ENCODE measurements at places on chromosomes 3 and 15.
A peak's percentile ranks its signal among the peaks of the same experiment; 100 is the strongest.

GRCh38 chr3:72891053-72891855, 3.4 kb downstream of the GXYLT2 start:
- peak; percentile 95 for DNase-seq

DNA sequence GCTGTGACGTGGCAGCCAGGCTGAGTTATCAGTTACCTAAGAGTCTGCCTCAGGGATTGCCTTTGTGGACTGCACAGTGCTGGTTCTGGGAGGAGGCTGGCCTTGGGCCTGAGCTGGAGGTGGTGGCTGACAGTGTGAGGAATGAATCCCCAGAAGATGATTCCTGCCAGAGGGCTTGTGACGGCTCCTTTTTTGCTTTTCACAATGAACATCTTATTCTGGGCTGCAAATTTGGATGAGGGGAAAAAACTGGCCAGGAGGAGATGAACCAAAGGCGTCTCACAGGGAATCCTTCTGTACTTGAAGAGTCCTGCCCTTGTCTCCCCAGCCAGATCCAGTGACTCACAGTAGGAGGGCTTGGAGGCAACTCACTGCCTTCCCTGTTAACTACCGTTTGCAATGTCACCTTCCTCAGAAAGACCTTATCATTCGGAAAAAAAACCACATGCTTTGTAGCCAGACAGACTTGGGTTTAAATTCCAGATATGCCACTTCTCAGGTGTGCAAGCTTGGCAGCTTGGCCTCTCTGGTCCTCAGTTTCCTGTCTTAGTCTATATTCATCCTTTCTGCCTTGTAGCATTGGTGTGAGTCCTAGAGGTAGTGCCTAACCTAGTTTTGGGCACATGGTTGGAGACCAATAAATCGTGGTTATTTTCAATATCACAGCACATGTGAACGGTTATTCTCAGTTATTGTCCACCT, 19.1 kb downstream of the ST6GAL1 start:
- no peak for DNase-seq

DNA sequence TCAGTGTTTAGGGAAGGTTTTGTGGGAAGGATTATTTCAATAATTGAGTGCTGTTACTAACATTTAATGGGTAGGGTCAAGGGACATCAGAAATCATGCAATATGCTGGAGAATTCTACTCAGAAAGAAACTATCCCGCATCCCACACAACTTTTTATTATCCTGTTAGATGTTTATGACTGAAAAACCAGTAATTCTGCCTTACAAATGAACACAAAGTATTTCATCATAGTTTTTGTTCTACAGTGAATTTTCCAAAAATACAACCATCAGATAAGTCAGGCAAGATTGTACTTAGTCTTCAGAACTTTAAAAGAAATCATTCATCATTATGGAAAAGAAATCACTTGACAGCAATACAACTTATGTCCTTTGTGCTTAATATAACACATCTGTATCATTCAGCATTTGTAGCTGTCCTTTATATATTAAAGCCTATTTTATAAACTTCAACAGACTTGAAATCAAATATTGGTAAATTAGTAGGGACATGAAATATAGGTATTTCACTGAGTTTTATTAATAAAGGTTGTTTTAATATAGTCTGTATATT, 61.9 kb downstream of the TRPM7 start:
- DNase-seq, result no peak

DNA sequence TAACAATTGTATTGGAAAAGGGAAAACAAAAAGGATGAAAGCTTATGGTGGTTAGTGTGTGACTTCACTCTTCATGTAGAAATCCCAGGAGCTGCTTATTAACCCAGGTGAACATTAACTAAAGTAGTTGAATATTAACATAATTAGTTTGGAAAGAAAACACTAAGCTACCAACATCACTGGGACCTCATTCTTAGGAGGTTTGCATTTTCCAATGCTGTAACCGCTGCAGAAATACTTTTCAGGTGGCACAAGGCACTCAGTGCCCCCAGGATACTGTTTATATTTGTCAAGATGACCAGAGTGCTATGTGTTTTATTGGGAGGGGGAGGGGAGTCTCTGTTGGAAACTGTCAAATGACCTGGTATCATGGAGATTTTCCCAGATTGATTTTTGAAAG, 25.9 kb upstream of the VILL start:
- DNase-seq, result no peak

- DNase-seq, result no peak
These were observed 44.2 kb upstream of the STT3B start for GRCh38 chr3:31488475-31489017.

GRCh38 chr3:134613006-134613520, 37.8 kb downstream of the KY start:
- DNase-seq, result no peak

DNA sequence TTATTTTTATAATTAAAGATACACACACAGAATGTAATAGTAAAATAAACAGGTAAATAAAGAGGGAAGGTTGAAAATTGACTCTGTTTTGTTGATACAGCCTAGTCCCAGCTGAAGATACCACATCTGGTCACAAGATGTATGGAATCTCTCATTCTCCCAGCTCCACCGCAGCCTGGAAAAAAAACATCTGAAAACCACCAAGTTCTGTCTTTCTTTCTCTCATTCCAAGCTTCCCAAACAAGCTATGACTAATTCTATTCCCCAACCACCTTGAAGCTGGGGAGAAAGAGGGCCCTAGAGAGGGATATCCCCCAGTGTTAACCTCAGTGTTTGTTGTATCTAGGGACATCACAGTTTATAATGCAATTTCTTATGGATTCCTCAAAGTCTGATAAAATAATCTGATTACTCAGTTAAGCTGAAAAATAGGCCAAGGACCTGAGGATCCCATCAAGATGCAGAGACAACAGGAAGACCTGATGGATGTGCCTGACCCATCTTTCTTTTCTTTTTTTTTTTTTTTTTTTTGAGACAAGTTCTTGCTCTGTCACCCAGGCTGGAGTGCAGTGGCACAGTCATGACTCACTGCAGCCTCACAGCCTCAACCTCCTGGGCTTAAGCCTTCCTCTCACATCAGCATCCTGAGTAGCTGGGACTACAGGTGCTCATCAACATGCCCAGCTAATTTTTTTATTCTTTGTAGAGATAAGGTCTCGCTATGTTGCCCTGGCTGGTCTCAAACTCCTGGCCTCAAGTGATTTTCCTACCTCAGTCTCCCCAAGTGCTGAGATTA, 38.1 kb downstream of the SRGAP3 start:
- DNase-seq, result no peak

DNA sequence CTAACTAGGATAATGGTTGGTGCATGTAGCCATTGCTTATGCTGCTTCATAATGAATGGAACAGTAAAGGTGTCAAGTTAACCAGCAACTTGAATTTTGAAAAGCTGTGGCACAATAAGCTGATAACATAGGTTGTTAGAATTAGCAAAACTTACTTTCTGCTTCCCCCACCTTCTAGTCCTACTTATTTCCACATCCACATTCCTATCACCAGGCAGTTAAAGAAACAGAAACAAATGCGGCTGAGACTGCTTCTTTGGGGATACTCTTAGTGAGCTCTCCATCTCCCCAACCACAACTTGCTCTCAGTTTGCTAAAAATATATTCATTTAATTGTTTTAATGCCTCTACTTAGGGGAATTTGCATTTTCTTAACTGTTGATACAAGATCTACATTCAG, 215.1 kb downstream of the TIGIT start:
- no peak for DNase-seq

- no peak for DNase-seq
These were observed 160.7 kb upstream of the MCTP2 start for GRCh38 chr15:94070356-94071295.

GRCh38 chr15:53588773-53589172, 170.7 kb downstream of the WDR72 start:
- peak; percentile 95 for DNase-seq

- no peak for DNase-seq
These were observed 58.7 kb downstream of the RPN1 start for GRCh38 chr3:128591738-128592426.

Measured in NCI-H226 (cell line).